Fibroblast of skin of scalp (primary cell): ENCODE measurements at places on chromosomes 12 and 14.

DNA sequence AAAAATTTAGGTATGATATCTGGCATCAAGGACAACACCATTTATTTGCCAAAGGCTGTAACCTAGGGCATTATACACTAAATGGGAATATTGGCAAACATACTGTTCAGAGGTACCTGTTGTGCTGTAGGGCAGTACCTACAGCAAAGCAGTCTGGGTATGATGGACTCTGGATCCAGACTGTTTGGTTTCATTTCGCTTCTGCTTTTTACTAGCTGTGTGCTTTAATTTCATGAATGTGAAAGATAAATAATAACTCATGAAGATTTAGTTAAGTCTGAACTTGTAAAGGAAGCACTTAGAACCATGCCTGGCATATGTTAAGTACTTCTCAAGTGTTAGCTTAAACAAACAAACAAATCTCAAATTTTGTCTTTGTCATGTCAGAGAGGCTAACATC is 17.7 kb upstream of the SLC38A2 start:
- DNase-seq: no peak

DNA sequence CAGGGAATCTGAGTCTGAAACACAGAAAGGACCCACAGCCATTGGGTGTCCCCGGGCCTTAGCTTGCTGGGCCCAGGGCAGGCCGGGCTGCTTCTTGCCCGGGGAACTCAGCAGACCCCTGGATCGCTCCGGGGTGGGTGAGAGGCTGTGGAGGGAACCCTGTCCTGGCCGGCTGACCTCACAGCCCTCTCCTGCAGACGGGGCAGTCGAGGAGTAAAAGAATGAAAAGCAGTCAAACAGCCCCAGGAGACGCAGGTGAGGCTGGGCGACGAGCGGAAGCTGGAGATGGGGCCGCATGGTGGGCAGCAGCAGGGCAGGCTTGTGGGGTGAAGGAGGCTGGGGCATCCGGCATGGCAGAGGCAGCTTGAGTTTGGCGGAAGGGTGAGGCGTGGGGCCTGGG is 57.0 kb downstream of the KIF26A start:
- DNase-seq: no peak

GRCh38 chr12:114697741-114698565 is 14.0 kb upstream of the TBX3 start:
- DNase-seq: no peak

DNA sequence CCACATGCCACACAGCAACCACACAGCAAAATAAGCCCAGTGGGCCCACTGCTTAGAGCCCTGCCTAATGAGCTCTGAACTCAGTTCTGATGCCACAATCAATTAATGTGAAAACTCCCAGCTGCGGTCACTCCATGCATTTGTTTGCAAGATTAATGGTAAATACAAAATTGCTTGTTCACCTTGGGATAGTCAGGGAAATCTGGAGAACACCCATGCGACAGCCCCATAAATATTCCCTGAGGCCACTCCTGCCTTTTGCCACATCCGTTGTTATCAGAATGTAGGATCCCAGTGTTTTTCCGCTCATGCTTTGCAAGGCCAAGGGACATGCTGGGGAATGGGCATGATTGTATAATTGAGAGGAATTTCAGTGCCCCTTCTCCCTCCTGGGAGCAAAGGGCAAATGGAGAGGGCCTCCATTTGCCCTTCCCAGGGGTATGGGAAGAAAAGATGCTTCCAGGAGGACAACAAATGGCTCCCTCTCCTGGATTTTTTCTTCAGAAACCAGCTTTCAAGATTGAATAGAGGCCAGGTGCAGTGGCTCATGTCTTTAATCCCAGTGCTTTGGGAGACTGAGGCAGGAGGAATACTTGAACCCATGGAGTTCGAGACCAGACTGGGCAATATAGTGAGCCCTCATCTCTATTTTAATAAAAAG is 30.8 kb upstream of the CMKLR1 start:
- DNase-seq: no peak

GRCh38 chr12:132021965-132022364 is 72.2 kb downstream of the EP400 start:
- no peak for DNase-seq

GRCh38 chr14:71709076-71709475 is 223.2 kb upstream of the RGS6 start:
- no peak for DNase-seq

- DNase-seq: peak; percentile 69
These were observed 419 bp upstream of the ATXN7L3B start for GRCh38 chr12:74537126-74537706.

GRCh38 chr12:125145196-125145595 is 80.0 kb downstream of the AACS start:
- DNase-seq: no peak
